ENCODE measurements at places on chromosomes 3 and 15. TPM values are rescaled to one million over a fixed set of nuclear protein-coding genes. Genes with fewer than 3 reads are reported as not detected.
A peak's percentile ranks its signal among the peaks of the same experiment; 100 is the strongest.

CACNA2D3 gene
- polyA plus RNA-seq = 0.78 TPM

GALNT15 gene
- 0.02 TPM for polyA plus RNA-seq

HCLS1 gene
- polyA plus RNA-seq = 0.53 TPM

KLHL40 gene
- not detected for polyA plus RNA-seq

NBEAL2 gene
- 47.8 TPM for polyA plus RNA-seq

HYAL1 gene
- 5.4 TPM for polyA plus RNA-seq

CDCP1 gene
- 10.1 TPM for polyA plus RNA-seq

LIPH gene
- 0.06 TPM for polyA plus RNA-seq

GYG1 gene
- 14.4 TPM for polyA plus RNA-seq

SLC24A5 gene
- polyA plus RNA-seq = not detected

THUMPD3 gene
- 16.4 TPM for polyA plus RNA-seq

DNA sequence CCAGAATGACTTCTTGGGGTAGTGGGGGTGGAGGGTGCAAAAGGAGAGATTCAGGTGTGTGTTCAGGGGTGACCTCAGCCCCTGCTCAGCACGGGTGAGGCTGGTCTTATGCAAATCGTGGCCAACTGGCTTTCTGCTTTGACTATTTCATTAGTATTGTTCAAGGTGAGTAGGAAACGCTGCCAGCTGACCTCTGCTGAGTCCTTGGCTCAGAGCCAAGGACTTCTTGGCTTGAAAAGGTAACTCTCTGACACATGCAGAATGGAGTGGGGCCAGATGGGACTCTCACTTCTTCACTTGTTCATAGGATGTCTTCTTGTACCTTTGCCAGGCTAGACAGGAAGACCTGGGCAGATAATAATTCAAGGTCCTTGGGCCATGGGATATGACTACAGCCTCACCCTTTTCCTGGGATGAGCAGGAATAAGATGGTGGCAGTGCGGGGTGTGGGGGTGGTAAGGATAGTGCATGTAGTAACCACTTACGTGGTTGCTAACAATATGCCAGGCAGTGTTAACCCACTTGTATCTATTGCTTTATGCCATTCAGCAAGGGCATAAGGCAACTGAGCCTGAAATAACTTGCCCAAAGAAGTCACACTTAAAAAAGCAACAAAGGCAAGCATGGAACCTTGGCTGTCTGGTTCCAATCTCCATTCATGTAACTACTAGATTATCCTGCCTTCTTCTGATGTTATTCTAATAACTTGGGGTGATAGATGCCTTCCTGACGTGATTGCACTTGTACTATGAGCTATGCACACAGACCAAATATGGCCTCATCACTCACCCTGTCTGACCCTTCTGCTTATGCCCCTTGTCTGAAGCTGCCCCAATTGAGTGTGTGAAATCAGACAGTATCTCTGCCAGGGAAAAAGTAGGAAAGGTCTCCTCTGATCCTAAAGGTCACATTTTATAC lies 193.1 kb downstream of the NR1D2 start:
- no peaks in the 10 kb centered on the region for H3K36me3 ChIP-seq
- DNase-seq = no peak
- H3K27me3 ChIP-seq = no peaks in the 10 kb centered on the region
- no peak overlapping the region for H3K4me3 ChIP-seq

DNA sequence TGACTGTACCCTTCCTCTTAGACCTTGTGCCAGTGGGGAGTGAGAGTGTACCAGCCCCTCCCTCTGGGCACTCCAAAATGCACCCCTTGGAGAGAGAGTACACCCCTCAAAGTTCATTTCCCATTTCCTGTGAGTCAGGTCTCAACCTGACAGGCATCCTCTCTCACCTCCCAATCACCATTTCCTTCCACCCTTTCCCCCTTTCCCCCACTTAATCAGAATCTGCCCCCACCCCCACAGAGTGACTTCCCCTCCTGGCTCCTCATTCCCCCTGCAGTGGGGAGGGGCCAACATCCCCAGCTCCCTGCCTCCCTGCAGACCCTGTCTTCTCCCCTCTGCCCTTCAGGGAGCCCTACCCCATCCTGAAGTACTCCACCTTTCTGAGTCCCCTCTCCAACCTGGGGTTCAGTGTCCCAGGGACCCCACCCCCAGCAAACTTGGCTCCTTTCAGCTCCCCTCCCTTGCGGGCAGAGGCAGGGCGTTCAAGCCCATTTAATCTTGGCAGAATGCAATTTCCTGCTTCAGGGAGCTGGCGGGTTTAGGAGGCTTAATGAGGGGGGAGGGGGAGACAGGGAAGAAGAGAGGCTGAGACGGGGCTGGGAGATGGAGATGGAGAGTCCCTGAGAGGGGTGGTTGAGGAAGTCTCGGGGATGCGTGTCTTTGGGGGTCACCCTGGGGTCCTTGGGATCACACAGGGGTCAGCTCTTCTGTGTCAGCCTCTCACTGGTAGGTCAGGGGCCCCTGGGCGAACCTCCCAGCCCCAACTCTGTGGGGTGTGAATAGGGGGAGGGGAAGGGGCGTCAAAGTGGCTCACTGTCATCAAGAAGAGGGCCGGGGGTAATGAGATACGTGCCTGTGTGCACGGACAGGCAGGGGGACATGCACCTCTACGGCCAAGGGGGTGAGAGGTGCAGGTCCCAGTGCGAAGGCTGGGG lies 16.6 kb upstream of the SEMA3F start:
- DNase-seq = peak; percentile 71
- H3K4me3 ChIP-seq = no peak overlapping the region
- H3K27ac ChIP-seq = peak overlapping the region; percentile 41
- H3K36me3 ChIP-seq = no peaks in the 10 kb centered on the region

DNA sequence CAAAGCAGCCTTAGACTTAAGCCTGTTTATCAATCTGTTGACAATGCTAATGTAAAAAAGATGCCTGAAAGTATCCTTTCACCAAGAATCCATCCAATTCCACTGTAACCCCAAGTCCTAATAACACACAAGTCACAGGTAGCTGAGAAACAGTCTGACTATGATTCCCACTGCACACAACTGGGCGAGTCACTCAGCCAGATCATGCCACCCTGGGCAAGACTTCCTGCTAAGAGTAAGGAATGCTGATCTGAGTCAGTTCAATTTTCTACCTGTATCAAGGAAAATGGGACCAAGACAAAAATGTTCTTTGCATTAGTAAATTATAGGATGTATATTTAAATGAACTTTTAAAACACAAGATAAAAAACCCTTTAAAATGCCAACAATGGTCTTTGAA lies 33.3 kb downstream of the NPTN start:
- peaks cover 29% of the 10 kb centered on the region for H3K4me1 ChIP-seq
- H3K27ac ChIP-seq = no peak overlapping the region
- no peaks in the 10 kb centered on the region for H3K27me3 ChIP-seq
- H3K36me3 ChIP-seq = no peaks in the 10 kb centered on the region
- no peak for DNase-seq

DNA sequence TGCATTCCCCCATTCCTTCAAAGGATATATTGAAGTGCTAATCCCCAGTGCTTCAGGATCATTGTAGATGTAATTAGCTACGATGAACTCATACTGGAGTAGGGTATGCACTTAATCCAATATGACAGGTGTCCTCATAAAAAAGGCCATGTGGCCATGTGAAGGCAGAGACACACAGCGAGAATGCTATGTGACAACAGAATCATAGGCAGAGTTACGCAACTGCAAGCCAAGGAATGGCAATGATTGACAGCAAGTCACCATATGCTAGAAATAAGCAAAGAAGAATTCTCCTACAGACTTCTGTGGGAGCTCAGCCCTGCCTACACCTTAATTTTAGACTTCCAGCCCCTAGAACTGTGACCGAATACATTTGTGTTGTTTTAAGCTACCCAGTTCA lies 875.6 kb upstream of the ROBO1 start:
- no peaks in the 10 kb centered on the region for H3K36me3 ChIP-seq
- H3K27ac ChIP-seq = no peak overlapping the region
- no peak overlapping the region for H3K4me3 ChIP-seq
- peaks cover 2% of the 10 kb centered on the region for H3K27me3 ChIP-seq

- peak overlapping the region; percentile 60 for H3K4me3 ChIP-seq
- DNase-seq = no peak
- no peaks in the 10 kb centered on the region for H3K36me3 ChIP-seq
- H3K4me1 ChIP-seq = peaks cover 13% of the 10 kb centered on the region
These were observed 1.1 kb downstream of the CELSR3 start for GRCh38 chr3:48661501-48662144.

- no peaks in the 10 kb centered on the region for H3K36me3 ChIP-seq
- peak overlapping the region; percentile 87 for H3K4me3 ChIP-seq
- no peaks in the 10 kb centered on the region for H3K27me3 ChIP-seq
- no peaks in the 10 kb centered on the region for H3K4me1 ChIP-seq
- DNase-seq = no peak
These were observed 2.5 kb downstream of the UBP1 start for GRCh38 chr3:33437556-33438283.

DNA sequence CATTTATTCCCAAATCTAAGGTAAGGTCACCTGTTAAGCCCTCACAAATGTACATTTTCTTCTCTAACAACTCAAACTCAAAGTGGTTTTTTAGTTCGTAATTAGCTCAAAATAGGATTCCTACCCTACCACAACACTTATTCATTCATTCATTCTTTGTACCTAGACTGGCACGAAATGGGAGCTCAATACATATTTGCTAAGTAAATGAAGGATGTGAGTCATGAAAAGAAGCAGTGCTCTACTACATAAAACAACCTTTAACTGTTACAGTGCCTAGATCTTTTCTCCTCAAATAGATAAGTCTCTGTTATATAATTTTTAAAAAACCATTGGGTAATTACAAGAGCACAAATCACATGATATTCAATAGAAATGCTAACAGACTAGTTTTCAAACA lies 13.1 kb downstream of the RSL24D1 start:
- H3K4me1 ChIP-seq = no peaks in the 10 kb centered on the region
- H3K4me3 ChIP-seq = no peak overlapping the region
- H3K27ac ChIP-seq = no peak overlapping the region
- no peak for DNase-seq
- no peaks in the 10 kb centered on the region for H3K27me3 ChIP-seq

DNA sequence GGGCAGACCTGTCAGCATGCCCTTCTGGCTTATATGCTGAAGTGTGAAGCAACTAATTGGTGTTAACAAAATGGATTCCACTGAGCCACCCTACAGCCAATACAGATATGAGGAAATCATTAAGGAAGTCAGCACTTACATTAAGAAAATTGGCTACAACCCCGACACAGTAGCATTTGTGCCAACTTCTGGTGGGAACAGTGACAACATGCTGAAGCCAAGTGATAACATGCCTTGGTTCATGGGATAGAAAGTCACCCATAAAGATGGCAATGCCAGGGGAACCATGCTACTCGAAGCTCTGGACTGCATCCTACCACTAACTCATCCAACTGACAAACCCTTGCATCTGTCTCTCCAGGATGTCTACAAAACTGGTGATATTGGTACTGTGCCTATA lies 9.4 kb downstream of the PIK3CB start:
- H3K36me3 ChIP-seq = no peaks in the 10 kb centered on the region
- H3K4me3 ChIP-seq = no peak overlapping the region
- no peak for DNase-seq
- no peak overlapping the region for H3K27ac ChIP-seq

GRCh38 chr3:156668073-156668763 lies 6.2 kb upstream of the TIPARP start:
- H3K4me3 ChIP-seq = no peak overlapping the region
- no peaks in the 10 kb centered on the region for H3K27me3 ChIP-seq
- 0 out of 2 replicates have a peak, but pooled peaks cover 3% of the 10 kb centered on the region for H3K4me1 ChIP-seq

- DNase-seq = no peak
- H3K4me3 ChIP-seq = no peak overlapping the region
- no peak overlapping the region for H3K27ac ChIP-seq
- H3K4me1 ChIP-seq = peaks cover 3% of the 10 kb centered on the region
- peaks cover 7% of the 10 kb centered on the region for H3K27me3 ChIP-seq
- no peaks in the 10 kb centered on the region for H3K36me3 ChIP-seq
These were observed 4.1 kb upstream of the KLF13 start for GRCh38 chr15:31322504-31322903.

- H3K4me3 ChIP-seq = no peak overlapping the region
- no peak overlapping the region for H3K27ac ChIP-seq
- H3K36me3 ChIP-seq = no peaks in the 10 kb centered on the region
- H3K27me3 ChIP-seq = no peaks in the 10 kb centered on the region
- no peaks in the 10 kb centered on the region for H3K4me1 ChIP-seq
These were observed 242.5 kb downstream of the IGSF11 start for GRCh38 chr3:118792191-118792590.

DNA sequence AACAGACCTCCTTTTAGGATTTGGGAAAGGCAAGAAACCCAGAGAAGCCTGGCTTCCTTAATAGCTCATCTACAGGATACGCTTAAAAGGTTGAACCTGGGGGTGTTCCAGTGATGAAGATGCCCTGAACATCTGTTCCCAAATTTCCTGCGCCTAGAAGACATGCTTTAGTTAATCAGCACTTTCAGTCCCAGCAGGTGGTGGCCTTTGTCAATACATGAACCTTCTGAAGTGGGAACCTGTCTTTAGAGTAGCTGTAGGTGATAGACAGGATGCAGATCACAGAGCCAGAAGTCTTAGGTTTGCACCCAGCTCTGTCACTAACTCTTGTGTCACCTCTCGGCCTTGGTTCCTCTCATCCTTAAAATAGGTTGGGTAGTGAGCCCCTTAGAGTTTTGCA lies 149.7 kb upstream of the SYNPR start:
- no peak overlapping the region for H3K27ac ChIP-seq
- no peak for DNase-seq
- H3K27me3 ChIP-seq = no peaks in the 10 kb centered on the region
- H3K36me3 ChIP-seq = no peaks in the 10 kb centered on the region

DNA sequence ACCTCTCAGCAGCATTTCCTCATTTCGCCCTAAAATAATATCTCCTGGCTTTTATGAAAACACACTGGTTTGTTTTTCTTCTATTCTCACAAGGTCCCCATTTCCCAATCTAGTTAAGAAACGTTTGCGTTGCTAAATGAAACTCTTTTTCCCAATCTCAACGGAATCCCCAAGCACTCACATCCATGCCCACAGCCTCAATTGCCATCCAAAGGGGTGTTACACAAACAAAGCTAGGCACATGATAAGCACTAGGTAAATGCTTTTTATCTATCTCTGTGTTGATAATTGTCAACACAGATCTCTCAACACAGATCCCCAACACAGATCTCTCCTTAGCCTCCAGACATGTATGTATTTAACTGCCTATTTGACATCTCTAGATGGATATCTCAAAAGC lies 35.2 kb upstream of the TF start:
- H3K36me3 ChIP-seq = no peaks in the 10 kb centered on the region
- H3K4me1 ChIP-seq = no peaks in the 10 kb centered on the region
- no peak for DNase-seq
- H3K27me3 ChIP-seq = no peaks in the 10 kb centered on the region

GRCh38 chr15:92531406-92531805 lies 124.2 kb downstream of the FAM174B start:
- no peak for DNase-seq
- no peaks in the 10 kb centered on the region for H3K4me1 ChIP-seq
- no peaks in the 10 kb centered on the region for H3K36me3 ChIP-seq
- H3K27ac ChIP-seq = no peak overlapping the region
- H3K27me3 ChIP-seq = no peaks in the 10 kb centered on the region
- no peak overlapping the region for H3K4me3 ChIP-seq

- no peaks in the 10 kb centered on the region for H3K36me3 ChIP-seq
- H3K4me3 ChIP-seq = no peak overlapping the region
- no peak for DNase-seq
These were observed 109.4 kb upstream of the BNIP2 start for GRCh38 chr15:59798605-59798917.

- H3K4me3 ChIP-seq = no peak overlapping the region
- no peak overlapping the region for H3K27ac ChIP-seq
- H3K27me3 ChIP-seq = no peaks in the 10 kb centered on the region
- no peak for DNase-seq
- H3K4me1 ChIP-seq = no peaks in the 10 kb centered on the region
- H3K36me3 ChIP-seq = no peaks in the 10 kb centered on the region
These were observed 17.0 kb downstream of the HRG start for GRCh38 chr3:186682812-186683211.
